ENCODE measurements at places on chromosomes 5 and 9.

DNA sequence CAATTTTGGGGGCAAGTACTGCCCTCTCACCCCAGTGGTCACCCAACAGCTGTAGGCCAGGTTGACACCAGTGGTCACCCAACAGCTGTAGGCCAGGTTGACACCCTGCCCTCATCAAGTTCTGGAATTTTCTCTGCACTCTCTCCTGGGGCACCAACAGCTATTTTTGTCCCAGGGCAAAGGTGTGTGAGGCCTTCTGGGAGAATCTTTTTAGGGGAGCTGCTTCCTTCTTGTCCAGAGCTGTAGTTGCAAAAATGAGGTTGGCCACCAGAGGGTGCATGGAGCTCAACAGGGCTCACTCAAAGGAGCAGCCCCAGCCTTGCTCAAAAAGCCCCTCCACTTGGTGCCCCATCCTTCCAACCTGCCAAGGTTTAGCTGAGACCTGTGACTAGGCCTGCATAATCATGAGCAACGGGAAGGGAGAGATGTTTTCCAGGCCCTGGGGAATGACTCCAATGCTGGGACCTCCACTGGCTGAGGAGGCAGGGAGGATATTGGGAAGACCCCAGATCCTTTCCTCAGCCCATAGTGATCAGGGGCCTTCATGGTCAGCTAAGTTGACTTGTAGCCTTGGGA, 10.6 kb upstream of the P4HA2 start:
- DNase-seq, result peak; percentile 81

DNA sequence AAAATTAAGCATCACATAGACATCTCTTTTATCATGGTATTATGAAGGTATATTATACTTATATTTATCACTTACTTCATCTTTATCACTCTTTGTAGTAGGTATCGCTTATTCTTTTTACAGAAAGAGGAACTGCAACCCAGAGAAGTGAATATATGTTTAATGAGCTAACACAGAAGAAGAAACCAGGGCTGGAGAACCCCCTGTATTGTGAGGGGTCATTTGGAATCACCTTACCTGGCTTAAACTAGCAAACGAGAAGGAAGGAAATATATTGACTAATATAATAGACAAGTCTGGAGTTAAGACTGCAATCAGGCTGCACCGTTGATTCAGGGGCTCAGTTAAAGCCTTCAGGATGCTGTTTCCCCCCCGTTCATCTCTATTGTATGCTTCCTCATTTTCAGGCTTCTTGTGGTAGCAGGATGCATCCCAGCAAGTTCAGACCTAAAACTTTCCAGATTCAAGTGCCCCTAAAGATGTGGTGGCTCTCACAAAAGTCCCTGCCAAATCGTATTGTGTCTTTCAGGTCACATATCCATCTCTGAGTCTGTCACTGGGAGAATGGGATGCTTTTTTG, 146.4 kb downstream of the GCNT1 start:
- DNase-seq, result no peak

- no peak for DNase-seq
Observed at GRCh38 chr5:14400085-14400484, 181.5 kb upstream of the OTULINL start.

- DNase-seq, result no peak
Observed at GRCh38 chr5:87053146-87053545, 214.5 kb upstream of the RASA1 start.

- DNase-seq, result no peak
Observed at GRCh38 chr5:17305017-17305416, 87.6 kb downstream of the BASP1 start.

- peak; percentile 41 for DNase-seq
Observed at GRCh38 chr5:174459832-174460448, 264.4 kb upstream of the MSX2 start.

GRCh38 chr9:90523958-90524357, 118.7 kb downstream of the DIRAS2 start:
- no peak for DNase-seq

GRCh38 chr9:79080536-79080935, 491.2 kb upstream of the TLE4 start:
- no peak for DNase-seq

GRCh38 chr5:173325091-173325698, 3.0 kb downstream of the STC2 start:
- no peak for DNase-seq

DNA sequence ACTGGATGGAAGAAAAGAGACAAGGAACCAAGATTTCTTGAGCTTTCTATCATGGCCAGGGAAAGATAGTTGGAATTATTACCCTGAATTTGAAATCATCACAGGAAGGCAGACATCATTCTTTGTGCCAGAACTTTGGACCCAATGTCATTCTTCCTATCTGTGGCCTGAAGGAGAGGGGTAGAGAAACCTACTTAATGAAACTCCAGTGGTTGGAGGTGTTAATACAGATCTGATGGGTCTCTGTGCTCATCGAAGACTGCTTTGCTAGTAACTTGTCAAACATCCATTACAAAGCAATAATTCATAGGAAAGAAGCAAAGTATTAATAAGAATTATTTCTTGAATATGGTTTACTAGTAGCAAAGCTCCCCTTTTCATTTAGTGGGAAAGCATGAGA, 26.9 kb downstream of the PRLR start:
- DNase-seq, result no peak

- no peak for DNase-seq
Observed at GRCh38 chr5:135645336-135646180, 66.8 kb upstream of the CXCL14 start.

- no peak for DNase-seq
Observed at GRCh38 chr9:87063871-87064270, 116.6 kb upstream of the GAS1 start.

- no peak for DNase-seq
Observed at GRCh38 chr5:39331861-39332381, 32.4 kb downstream of the C9 start.

DNA sequence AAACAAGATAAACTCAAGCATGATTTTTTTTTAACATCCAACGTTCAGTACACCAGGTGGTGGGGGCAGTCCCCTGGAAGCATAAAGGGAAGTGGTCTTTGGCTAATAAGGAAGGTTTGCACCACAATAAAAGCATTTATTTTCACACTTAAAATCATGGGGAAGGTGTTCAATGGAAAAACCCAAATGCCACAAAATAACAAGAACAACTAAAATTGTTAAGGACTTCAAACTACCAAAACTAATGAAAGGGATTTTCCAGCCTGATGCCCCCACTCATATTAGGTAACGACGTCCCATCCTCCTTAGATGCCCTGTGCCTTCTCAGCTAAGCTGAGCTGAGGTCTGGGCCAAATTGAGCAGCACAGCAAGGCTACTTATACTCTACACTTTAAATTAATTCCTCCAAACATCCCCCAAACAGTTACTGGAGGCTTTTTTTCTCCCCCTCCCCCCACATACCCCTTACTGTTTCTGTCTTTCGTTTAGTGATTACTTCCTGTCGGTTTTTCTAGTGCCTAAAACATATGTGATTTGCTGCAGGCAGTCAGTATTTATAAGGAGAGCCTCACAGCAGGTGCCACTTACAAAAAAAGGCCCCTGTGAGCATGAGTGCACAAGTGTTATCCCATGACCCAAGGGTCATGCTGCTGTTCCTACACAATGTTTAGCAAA, 259.7 kb upstream of the ZNF608 start:
- no peak for DNase-seq

GRCh38 chr5:9545992-9546851, at the start of gene SEMA5A:
Gene SEMA5A (minus strand): TSS chr5:9546075. CDS start chr5:9379946, 166,129 bp downstream.
- peak; percentile 50 for DNase-seq

DNA sequence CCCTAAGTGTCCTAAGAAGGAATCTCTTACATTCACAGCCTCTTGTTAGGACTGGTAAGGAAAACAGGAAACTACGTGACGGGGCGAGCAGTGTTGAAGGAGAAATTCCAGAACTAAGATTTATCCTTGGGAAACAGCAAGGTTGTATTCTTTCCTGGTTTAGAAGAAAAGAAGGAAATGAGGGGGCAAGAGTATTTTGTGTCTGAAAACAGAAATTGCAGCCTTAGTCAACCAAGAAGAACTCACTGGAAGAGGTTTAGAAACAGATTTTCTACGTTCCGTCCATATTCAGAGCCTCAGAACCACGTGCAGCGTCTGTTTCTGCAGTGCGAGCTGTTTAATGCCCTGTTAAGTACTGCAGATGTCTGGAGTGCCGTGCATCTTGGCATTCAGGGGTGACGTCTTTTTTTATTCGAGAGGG, 75.2 kb downstream of the GOLPH3 start:
- DNase-seq, result no peak

DNA sequence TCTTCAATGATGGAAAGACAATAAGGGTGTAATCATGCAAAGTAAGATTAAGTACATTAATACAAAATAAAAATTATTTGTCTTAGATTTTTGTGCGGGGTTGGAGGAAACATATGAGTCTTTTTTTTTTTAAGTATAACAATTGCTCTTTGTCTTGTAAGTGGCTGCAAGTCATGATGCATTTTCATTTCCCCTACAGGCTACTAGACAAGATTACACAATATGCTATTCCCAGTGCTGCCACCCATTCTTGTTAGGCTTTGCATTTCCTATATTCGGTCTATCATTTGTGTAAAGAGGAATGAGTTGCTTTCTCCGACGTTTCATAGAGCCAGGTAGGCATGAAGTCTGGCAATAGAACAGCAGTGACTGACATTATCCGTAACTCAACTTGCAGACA, 294.2 kb upstream of the CYLC2 start:
- DNase-seq, result no peak

DNA sequence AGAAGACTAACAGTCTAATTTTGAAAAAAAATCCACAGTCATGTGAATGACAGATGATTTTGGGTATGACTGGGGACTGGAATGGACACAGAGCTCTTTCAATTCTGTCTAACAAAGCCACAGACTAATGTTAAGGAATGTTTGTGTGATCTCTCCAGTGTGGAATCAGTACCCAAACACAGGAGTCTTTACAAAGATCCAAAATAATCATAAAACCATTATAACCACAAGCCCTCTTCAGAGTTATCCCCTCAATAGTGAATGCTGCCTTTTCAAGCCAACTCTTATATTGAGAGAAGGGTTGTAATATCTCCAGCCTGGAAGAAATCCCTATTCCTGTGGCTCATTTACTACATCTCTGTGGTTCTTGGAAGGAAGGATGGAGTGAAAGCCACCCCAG, 552.0 kb upstream of the CLINT1 start:
- DNase-seq, result no peak

- no peak for DNase-seq
Observed at GRCh38 chr5:84036842-84037241, 316.2 kb upstream of the HAPLN1 start.

DNA sequence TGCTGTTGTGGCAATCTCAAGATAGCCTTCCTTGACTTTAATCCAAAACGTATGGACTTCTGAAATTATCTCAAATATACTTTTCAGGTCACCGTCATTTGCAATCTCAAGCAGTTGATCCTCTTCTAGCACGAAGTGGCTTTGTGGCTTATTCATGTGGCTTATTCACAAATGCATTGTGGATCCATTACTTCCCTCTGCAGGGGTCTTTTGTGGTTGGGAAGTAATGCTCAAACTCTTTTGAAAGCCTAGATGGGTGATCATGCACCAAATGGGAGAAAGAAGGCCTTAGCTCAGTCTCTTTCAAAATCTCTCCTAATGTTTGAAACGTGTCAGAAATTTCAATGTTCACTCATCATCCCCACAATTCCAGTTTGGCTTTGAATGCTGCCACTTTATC, 597.2 kb upstream of the CDH10 start:
- no peak for DNase-seq

DNA sequence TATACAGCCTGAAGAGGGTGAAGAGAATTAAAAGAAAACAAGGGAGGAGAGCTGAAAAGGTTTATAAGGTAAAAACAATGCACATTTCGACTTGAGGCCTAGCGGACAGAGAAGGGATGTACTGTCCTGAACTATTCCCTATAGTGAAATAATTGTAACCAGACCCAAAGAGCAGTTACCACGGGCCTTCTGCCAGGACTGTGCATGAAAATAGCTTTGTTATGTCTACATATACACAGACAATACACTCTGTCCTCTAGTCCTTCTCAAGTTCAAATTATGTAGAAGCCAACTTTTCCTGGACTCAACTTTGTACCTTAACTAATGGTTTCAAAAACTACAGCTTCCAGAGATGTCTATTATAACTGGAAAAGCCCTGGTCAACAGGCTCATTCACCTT, 223.7 kb downstream of the PCSK5 start:
- no peak for DNase-seq

- DNase-seq, result no peak
Observed at GRCh38 chr5:164651546-164652275, 1146.3 kb downstream of the MAT2B start.

DNA sequence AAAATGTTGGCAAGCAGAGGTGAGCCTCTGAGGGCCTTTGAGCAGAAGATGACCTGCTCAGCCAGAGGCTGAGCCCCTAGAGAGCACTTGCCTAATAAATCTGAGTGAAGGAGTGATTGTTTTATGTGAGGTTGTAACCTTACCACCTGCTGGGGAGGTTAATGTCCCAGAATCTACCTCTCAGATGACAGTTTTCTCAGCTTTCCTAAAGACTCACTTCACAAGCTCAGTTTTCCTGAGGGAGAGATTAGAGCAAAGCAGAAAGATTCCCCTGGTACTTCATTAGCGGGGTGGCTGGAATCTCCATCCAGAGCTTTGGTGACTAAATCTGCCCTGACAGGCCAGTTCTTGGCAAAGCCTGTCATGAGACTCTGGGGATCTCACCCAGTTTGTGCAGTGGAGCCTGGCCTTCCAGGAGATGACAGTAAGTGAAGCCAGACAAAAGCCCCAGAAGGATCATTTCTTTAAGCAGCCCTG, 48.8 kb upstream of the GALNT10 start:
- no peak for DNase-seq

- DNase-seq, result no peak
Observed at GRCh38 chr5:175889910-175890684, 18.7 kb downstream of the CPLX2 start.

DNA sequence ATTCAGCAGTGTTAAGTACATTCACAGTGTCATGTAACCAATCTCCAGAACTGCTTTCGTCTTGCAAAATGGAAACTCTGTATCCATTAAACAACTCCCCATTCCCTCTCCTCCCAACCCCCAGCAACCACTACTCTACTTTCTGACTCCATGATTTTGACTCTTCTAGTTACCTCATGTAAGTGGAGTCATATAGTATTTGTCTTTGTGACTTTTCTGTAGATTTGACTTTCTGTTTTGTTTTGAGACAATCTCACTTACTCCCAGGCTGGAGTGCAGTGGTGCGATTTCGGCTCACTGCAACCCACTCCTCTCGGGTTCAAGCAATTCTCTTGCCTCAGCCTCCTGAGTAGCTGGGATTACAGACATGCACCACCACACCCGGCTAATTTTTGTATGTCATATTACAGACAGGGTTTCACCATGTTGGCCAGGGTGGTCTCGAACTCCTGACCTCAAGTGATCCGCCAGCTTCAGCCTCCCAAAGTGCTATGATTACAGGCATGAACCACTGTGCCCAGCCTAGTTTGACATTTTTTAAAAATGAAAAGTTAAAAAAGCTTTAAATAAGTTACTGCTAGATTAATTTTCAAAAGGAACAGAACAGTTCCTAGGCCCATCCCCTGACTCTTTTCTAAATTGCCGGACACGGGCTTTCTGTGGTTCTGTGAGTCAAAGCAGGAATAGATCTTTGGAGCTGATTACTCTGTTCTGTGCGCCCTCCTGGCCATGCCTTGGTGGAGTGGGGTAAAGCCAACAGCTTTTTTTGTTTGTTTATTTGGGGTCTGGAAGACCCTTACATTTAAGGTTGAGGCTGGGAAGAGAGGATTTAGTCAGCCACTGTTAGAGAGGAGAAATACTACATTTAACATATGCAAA, 59.3 kb downstream of the RALGPS1 start:
- no peak for DNase-seq

GRCh38 chr5:133205204-133205603, 153.4 kb downstream of the HSPA4 start:
- no peak for DNase-seq

GRCh38 chr5:39825301-39825700, 400.5 kb upstream of the DAB2 start:
- no peak for DNase-seq

- no peak for DNase-seq
Observed at GRCh38 chr5:156396063-156396829, 69.3 kb downstream of the SGCD start.
